ENCODE measurements at places on chromosomes 13 and 19.

- H3K36me3 ChIP-seq: no peaks in the 10 kb centered on the region
Observed at GRCh38 chr13:30615481-30615865, 2.2 kb upstream of the USPL1 start.

DNA sequence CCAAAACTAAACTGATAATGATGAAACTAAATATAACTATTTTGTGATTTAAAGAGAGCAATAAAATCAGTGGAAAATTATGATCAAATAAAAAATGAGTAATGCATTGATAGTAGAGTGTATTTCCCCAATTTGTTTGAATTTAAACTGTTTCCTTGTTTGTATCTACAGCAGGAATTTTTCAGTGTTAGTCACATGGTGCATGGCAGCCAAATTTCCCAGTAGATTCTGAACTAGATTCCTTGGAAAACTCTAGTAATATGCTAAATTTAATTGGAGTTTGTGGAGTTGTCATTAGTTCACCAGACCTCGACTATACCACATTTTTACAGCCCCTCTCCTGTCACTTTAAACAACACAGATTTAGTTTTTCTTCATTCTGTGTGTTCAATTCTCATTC is 156.2 kb downstream of the PCCA start:
- H3K27me3 ChIP-seq: no peaks in the 10 kb centered on the region
- H3K27ac ChIP-seq: no peak overlapping the region
- H3K4me1 ChIP-seq: no peaks in the 10 kb centered on the region

DNA sequence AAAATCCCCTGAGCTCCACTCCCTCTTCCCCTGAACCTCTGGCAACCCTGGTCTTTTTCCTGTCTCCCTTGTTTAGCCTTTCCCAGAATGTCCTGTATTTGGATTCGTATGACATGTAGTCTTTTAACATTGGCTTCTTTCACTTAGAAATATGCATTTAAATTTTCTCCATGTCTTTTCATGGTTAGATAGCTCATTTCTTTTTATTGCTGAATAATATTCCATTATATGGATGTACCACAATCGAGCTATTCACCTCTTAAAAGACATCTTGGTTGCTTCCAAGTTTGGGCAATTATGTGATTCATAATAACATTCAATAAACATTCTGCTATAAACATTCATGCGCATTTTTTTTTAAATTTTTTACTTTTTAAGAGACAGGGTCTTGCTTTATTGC is 99.6 kb upstream of the ZNF536 start:
- no peak overlapping the region for H3K27ac ChIP-seq
- no peaks in the 10 kb centered on the region for H3K4me1 ChIP-seq
- H3K36me3 ChIP-seq: no peaks in the 10 kb centered on the region
- no peak overlapping the region for H3K4me3 ChIP-seq
- DNase-seq: no peak

- no peak overlapping the region for H3K4me3 ChIP-seq
- H3K27me3 ChIP-seq: peaks cover 32% of the 10 kb centered on the region
Observed at GRCh38 chr19:41570639-41571112, 5.3 kb upstream of the CEACAM21 start.

DNA sequence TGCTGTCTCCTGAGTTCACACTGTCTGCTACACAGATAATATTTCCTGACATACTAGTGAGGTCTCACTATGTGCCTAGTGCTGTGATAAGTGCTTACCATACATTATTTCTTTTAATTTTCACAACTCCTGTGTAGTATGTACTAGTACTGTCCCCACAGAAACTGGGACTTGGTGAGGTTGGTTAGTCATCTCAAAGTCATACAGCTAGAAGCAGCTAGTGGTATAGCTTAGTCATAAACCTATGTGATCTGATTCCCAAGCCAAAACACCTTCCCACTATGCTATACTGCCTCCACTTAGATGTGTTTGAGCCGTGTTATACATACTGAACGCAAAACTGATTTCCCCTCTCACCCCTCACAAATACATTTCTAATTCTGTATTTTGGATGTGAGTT is 10.5 kb downstream of the MTMR6 start:
- no peak overlapping the region for H3K27ac ChIP-seq
- no peak for DNase-seq
- no peaks in the 10 kb centered on the region for H3K36me3 ChIP-seq
- H3K4me3 ChIP-seq: no peak overlapping the region
- H3K27me3 ChIP-seq: no peaks in the 10 kb centered on the region

- no peak overlapping the region for H3K27ac ChIP-seq
- H3K4me1 ChIP-seq: no peaks in the 10 kb centered on the region
- no peaks in the 10 kb centered on the region for H3K27me3 ChIP-seq
- DNase-seq: no peak
Observed at GRCh38 chr13:71962126-71962525, 95.1 kb upstream of the DACH1 start.

DNA sequence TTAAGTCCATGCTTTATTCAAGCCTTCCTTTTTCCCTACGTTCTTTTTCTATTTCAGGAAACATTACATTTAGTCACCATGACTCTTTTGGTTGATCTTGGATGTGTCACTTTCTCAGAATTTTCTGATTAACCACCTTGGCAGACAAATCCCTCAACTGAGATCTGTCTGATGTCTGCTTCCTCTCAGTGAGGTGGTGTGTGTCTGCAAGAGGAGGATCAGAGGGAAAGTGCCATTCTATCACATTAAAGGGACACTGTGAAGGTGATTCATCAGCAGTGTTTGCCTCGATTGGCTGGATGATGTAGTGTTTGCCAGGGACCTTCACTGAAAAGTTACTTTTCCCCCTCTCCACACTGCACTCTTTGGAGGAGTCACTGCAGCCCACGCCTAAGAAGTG is 3.0 kb upstream of the CCNP start:
- H3K27ac ChIP-seq: no peak overlapping the region
- H3K4me3 ChIP-seq: no peak overlapping the region
- no peaks in the 10 kb centered on the region for H3K36me3 ChIP-seq
- H3K27me3 ChIP-seq: peaks cover 20% of the 10 kb centered on the region
- DNase-seq: no peak

DNA sequence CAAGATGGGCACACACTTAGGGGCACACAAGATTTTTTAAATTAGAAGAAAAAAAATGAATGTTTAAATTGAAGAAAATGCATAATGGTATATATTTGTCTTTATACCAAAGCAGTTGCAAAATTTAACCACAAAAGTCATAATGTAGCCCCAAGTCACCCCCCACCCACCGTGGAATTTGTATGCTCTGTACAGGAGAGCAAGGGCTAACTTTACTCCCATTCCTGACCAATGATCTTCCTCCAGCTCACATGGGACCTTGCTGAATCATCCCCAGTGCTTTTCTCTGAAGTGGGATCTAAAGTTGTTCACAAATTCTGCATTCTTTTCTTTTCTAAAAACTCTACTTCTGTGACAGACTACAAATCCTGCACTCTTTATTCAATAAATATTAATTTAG is 597.0 kb downstream of the UQCRFS1 start:
- no peak for DNase-seq
- no peaks in the 10 kb centered on the region for H3K4me1 ChIP-seq
- H3K27me3 ChIP-seq: no peaks in the 10 kb centered on the region
- no peaks in the 10 kb centered on the region for H3K36me3 ChIP-seq
- H3K4me3 ChIP-seq: no peak overlapping the region

DNA sequence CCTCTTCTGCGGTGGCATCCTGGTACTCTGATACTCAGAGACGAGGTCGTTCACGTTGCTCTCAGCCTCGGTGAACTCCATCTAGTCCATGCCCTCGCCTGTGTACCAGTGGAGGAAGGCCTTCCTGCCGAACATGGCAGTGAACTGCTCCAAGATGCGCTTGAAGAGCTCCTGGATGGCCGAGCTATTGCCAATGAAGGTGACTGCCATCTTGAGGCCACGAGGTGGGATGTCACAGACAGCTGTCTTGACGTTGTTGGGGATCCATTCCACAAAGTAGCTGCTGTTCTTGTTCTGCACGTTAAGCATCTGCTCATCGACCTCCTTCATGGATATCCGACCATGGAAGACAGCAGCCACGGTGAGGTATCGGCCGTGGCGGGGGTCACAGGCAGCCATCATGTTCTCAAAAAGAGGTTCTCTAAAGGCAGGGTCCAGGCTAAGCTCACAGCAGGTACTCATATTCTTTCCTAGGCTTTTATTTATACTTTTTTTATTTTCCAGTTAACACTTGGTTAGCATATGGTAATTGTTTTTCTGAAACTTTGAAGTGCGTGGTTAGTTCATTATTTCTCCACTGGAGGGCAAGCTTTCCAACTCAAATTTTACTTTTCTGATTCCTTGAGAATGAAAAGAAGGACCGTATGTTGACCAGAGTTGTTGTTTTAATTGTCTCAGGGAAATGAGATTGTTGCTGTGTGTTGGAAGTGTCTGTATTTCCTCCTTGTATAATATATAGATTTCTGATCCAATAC is 72.4 kb upstream of the RGCC start:
- no peak for DNase-seq
- no peaks in the 10 kb centered on the region for H3K27me3 ChIP-seq
- H3K4me3 ChIP-seq: no peak overlapping the region
- no peaks in the 10 kb centered on the region for H3K36me3 ChIP-seq

Measured in breast epithelium (tissue), 4 donors.